CD4-positive, alpha-beta T cell treated with Interleukin-6 for 4 hours (primary cell): ENCODE measurements at places on chromosomes 4 and X.

DNA sequence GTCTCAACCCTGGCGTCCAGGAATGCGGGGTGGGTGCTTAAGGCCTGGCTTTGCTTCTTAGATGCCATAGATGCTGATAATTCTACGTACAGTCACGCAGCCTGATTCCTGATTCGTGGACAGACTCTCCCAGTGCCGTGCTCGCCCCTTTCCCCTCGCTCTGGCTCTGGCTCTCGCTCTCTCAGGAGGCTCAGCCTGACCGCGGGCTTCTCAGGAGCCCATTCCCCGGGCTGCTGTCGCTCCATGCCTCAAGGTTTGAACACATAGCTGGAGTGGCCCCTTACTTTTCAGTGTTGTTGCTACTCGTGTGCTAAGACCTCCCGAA is 59.2 kb upstream of the ZC4H2 start:
- peak; percentile 32 for DNase-seq

DNA sequence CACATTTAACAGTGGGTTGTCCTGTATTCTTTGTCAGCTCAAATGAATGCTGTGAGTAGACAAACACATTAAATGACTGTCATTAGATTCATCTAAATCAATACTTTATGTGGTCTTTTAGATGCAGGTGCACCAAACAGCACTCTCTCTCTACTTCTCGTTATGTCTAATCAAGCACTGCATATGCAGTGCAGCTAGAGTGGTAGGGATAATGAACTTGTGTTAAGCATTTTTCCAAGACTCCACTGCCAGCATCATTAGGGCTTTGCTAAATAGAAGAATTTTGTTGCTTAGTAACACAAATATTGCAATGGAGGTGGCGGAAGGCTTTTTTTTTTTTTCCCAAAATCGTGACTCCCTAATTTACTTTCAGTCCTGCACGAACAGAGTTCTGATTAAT is 447.0 kb upstream of the GALNT7 start:
- no peak for DNase-seq

- DNase-seq: no peak
Observed at GRCh38 chrX:70479922-70480659, 35.5 kb downstream of the DLG3 start.

DNA sequence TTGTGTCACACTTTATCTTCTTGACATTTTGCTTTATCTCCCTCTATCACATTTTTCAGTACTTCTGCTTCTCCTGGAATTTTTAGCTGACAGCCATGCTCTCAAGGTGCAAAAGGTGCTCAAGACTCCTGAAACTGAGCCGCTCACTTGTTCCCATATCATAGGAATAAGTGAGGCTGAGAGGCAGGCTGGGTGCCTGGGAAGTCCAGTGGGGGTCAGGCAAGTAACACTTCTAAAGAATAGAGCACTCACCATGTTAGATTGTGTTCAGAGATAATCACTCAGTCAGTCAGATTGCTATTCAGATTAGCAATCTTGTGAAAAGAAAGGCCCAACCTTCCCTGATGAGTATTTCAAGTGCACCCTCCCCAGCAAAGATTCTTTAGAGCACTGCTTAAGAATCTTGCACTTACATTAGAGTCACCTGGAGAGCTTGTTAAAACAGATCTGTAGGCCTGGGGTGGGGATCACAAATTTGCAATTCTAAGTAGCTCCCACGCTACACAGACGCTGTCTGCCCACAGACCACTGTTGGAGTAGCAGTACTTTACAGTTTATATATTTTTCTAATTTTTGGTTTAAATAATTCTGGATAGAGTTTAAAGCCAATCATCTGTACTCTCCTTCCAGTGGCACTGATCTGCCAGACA is 23.1 kb upstream of the LRAT start:
- DNase-seq: no peak

DNA sequence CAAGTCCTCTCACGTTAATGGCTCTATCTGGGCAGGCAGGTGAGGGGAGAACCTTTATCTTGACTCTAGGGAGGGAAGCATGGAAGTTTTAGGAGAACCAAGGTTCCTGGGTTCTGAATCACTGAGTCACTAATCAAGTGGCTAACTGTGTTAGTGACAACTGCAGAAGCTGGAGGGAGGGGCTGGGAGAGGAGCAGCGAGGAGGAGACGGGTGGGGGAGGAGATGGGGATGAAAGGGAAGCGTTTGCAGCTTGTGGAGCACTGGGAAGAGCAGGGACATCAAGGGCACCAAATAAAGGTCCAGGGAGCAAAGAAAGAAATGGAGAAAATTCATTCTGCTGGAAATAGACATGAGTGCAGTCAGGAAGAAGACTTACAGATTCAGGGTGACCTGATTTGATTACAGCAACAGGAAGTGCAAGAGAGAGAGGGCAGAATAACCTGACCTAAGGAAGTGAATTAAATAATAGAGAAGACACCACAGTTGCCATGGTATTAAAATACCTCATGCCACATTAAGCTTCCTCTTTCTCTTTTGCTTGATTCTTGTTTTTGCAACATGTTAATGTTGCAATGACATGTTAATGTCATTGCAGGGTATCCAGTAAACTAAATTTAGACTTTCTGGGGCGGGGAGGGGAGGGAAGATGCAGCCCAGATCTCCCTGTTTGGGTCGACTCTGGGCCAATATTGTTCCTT is 4.5 kb upstream of the SETD7 start:
- peak; percentile 15 for DNase-seq

DNA sequence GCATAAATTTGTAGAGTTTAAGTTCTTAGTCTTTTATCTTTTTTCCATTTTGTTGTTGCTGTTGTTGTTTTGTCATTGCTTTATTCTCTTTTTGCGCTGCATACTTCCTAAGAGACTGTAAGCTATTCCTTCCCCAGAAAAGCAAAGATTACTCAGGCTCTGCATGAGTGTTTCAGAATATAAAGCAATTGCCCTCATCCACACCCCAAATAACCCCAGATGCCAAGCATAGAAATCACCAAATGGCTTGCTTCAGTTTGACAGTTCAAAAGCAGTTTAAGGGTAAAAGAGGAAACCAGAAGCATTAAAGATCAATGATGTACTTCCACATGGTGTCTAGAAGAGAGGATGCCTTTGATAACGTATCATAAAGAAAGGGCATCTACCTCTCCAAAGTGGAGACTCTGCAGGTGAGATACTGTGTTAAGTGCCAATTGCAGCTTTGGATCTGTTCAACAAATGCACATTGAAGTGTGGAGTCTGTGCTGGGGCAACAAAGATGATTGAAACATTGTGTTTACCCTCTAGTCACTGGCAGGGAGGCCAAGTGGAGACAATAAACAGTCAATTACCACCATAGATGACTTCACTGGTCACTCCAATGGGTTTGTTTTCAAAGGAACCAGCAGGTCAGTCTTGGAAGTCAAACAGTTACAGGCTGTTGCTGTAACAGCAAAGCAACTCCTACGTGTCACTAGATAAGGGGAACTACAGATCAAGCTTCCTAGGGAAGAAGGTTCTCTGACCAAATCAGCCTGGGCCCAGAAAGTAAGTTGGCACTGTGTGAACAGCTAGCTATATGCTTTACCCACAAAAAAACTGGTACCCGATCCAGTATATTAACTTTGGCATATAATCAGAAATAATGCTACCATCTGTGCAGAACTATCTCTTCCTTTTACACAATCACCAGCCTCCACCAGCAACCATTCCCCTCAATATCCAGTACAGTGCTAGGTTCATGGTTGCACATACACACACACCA is 40.6 kb upstream of the IL21 start:
- DNase-seq: no peak

DNA sequence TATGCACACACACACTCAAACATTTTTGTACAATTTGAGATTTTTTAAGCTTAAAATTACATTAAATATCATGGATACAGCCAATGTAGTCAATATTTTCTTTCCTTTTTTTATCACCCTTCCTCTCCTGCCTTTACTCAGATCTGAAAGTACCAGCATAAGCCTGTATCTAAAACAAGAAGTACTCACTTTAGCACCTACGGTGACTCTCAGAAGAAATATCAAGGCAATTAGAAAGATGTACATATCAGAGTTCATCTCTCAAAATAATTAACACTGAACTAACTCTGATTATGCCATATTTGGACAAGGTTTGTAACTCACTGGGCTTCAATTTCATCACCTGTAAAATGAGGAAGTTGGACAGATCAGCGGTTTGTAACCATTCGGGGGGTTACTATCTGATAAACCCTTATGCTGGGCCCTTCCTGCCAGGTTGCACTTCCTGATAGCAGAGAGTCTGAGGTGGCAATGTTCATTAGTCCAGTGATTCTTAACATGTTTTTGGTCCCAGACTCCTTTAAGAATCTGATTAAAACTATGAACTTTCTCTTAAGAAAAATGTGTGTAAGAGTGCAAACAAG is 5.7 kb upstream of the GPR174 start:
- peak; percentile 14 for DNase-seq

DNA sequence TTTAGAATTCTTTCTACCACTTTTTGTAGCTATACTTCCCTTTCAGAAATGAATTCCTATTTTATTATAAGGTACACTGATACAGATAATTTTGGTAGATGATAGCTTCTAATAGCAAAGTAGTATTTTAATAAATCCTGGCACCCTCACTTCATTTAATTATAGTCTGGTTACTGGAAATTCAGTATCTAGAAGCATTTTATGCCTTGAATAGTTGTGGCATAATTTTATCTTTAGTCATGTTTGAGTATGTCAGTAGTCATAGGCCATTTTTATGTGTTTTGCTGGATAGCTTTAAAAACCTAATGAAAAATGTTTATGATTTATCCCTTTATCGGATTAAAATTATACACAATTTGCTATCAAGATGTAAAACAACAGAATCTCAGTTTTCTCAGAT is 92.3 kb downstream of the DIAPH2 start:
- DNase-seq: no peak

DNA sequence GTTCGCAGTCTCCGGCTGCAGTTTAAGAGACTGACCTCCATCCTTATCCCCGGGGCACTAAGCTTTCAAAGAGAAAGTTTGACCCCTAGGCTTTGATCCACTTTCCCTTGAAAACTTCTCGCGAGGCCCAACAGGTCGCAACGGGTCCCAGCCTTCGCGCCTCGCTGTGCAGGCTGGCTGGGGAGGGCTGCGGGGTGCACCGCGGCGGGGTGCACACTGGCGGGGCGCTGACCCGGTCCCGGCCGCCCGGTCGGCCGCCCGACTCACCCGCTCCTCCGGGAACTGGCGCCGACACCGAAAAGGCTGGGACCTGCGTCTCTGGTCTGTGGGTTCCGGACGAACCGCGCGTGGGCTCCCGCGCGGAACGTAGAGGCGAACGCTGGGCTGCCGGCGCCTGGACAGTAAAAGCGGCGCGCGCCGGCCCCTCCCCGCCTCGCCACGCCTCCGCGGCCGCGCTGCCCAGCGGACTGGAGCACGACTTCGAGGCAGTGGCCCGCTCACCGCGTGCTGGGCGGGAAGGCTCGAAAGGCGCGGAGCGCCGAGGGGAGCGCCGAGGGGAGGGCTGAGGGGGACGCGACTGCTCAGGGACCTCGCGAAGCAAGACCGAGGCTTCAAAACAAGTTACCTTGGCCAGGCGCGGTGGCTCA is at the start of gene TAF7L:
TAF7L (minus strand) TSS at position 378 of the 647 bp plus-strand sequence. CDS start 3,791 bp downstream, outside the sequence.
- no peak for DNase-seq

GRCh38 chr4:132646186-132646585 is 502.9 kb upstream of the PCDH10 start:
- DNase-seq: no peak

- no peak for DNase-seq
Observed at GRCh38 chr4:101074326-101074725, 273.0 kb downstream of the PPP3CA start.

DNA sequence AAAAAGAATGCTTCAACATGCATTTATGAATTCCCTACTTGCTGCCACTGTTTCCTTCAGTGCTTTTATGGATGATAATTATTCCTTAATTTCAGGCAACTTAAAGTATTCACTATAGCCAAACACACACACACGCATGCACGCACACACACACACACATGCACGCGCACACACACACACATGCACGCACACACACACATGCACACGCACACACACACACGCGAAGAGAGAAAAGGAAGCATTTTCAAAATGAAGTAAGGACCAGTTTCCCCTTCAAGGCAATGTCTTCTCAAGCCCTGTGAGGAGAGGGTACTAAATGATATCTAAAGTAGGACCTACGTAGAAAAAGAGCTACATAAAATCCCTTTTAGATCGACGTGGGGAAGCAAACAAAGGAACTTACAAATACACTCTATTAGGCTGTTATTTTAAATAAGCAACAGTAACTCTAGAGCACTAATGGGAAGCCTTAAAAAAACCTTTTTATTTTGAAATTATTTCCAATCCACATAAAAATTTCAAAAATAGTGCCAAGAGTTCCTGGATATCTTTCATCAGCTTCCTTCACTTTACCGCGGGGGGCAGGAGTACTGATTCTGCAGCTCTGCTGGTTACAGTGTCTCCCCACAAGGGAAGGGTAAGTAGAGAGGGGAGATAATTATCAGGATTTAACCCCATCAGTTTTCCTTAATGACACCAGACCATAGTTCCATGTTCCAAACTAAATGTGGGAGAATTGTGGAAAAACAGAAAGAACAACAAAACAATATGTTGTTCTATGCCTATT is 13.7 kb downstream of the IRF2 start:
- DNase-seq: no peak

DNA sequence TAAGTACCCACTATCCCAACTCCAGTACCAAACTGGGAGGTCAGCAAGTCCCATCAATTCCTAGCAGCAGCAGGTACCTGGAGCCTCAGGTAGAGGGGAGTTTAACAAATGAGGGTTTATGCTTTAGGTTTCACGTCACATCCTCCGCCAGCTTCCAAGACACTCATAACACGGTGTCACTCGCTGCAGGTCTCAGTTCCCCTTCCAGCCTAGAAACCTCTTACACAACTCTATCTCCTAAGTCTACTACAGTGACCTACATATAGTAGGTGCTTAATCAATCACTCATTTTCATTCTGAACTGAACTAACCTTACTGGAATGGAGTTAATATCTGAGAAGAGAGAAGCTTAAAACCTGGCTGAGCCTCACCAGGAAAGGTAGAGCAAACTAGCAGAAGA is 96.0 kb downstream of the EFHC2 start:
- no peak for DNase-seq

- no peak for DNase-seq
Observed at GRCh38 chr4:112378858-112379257, 81.7 kb downstream of the ALPK1 start.

DNA sequence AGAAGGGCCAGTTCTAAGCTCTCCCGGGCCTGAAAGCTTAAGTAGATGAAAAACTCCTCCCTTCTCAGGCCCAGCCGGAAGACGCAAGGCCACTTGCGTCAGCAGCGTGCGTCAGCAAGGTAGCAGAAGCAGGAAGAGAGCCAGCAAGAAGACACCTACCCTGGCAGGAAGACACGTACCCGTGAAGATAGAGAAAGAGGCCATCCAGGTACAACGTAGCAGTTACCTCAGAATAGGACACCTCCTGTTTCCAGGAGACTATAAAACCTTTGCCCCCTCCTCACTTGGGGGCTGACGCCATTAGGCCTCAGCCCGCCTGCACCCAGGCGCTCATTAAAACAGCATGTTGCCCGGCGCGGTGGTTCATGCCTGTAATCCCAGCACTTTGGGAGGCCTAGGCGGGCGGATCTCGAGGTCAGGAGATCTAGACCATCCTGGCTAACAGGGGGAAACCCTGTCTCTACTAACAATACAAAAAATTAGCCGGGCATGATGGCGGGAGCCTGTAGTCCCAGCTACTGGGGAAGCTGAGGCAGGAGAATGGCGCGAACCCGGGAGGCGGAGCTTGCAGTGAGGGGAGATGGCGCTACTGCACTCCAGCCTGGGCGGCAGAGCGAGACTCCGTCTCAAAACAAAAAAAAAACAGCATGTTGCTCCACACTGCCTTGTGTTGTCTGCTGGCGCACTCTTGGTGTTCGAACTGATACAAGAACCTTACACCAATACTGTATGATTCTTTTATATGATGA is 242.7 kb upstream of the NWD2 start:
- DNase-seq: no peak

GRCh38 chr4:189124149-189124758 is 816.4 kb upstream of the FRG1 start:
- no peak for DNase-seq
